ENCODE measurements at places on chromosomes 6 and 20.

- DNase-seq = no peak
Measured at GRCh38 chr6:27273783-27274182, 26.3 kb downstream of the PRSS16 start.

DNA sequence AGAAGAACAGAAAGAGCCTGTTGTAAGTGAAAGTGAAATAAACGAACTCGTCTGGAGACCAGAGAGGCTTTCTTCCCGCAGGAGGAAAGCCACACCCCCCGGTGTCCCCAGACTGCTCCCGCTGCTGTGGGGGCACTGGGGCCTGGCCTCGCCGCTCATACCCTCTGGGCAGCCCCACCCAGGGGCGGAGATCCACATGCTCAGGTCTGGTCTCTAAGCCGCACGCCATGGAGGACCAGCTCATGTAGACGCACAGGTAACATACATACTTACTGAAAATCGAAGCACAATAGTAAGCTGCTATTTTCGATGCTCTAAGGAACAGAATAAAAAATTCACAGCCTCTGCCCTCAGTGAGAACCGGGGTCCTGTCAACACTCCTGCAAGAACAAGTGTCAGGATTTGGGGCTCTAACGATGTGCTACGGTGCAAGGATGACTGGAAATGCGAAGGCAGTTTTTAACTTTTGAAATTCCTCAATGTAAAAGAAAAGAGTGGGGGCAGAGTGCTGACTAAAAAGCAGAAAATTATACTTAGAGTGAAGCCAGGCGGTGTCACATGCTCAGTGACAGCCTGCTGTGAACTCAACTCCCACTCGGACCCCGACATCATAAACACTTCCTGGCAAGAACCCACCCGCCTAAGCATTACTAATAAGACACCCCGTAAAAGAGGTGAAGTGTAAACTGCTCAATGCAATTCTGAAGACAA lies 110.5 kb downstream of the IRF4 start:
- DNase-seq = no peak

DNA sequence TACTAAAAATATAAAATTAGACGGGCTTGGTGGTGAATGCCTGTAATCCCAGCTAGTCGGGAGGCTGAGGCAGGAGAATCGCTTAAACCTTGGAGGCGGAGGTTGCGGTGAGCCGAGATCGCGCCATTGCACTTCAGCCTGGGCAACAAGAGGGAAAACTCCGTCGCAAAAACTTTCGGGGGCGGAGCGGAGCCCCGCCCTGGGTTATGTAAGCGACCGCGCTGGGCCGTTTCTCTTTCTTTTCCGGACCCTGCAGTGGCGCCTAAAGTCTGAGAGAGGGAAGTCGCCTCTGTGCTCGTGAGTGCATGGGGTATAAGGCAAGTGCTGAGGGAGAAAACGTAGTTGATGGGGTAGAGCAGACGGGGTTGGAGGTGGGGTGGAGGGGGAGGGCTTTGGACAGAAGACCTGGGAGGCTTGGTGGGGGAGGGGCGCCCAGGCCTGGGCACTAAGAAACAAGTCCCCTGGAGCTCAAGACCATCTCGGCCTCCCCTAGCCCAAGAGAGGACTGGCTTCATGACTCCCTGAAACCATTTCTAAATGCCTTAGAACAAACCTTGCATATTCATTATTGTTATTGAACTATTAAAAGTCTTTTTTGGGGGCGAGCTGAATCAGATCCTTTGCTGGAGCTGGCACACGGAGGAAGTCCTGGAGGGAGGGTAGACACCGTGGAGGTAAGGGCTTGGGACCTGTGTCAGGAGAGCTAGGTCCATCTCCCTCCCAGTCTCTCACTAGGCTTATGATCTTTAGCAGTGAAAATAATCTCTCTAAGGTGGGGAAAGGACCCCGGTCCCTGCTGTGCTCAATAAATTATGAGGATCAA lies 2.7 kb upstream of the MICA start:
- DNase-seq = no peak

- no peak for DNase-seq
Measured at GRCh38 chr6:14757418-14757817, 488.5 kb upstream of the JARID2 start.

DNA sequence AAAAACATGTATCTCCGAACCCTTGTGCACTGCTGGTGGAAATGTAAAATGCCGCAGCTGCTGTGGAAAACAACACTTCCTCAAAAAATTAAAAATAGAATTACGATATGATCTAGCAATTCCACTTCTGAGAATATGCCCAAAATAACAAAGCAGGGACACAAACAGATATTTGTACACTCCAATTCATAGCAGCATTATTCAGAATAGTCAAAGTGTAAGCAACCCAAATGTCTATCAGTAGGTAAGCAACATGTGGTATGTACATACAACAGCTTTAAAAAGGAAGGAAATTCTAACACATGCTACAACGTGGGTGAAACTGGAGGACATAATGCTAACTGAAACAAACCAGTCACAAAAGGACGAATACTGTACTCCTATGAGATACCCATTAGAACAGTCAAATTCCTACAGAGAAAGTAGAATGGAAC lies 5.7 kb upstream of the RAB5IF start:
- no peak for DNase-seq

GRCh38 chr6:128919412-128920180 lies 36.7 kb downstream of the LAMA2 start:
- no peak for DNase-seq

GRCh38 chr20:37781626-37782025 lies 87.8 kb downstream of the CTNNBL1 start:
- DNase-seq = no peak

DNA sequence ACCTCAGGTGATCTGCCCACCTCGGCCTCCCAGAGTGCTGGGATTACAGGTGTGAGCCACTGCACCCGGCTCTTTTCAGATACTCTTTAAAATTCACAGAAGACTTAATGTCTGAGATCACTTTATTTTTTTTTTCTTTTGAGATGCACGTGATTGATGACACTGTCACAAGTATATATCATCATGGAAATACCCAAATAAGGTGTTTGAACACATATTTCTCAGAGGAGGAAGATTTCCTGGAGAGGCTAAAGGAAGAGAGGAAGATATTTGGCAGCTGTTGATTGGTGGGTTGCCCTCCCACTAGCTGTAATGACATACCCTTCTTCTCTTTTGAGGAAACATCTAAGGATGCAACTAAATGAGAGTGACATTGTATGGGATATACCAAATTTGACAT lies 225.9 kb upstream of the CITED2 start:
- DNase-seq = no peak

DNA sequence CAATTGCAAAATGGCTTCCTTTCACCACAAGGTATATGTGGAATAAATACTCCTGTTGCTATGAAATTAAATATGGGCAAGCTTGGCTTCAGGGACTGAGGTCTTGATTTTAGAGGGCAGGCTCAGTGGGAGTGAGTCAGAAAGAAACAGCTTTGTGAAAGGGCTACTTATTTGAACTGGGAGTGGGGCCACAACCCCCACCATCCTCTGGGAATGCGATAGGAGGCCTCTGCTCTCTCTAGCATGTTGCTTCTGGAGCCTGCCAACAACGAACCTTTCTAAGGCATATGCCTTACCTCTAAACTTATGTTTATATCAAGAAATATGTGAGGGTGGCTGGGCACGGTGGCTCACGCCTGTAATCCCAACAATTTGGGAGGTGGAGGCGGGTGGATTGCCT lies 149.7 kb downstream of the LRRC1 start:
- no peak for DNase-seq

DNA sequence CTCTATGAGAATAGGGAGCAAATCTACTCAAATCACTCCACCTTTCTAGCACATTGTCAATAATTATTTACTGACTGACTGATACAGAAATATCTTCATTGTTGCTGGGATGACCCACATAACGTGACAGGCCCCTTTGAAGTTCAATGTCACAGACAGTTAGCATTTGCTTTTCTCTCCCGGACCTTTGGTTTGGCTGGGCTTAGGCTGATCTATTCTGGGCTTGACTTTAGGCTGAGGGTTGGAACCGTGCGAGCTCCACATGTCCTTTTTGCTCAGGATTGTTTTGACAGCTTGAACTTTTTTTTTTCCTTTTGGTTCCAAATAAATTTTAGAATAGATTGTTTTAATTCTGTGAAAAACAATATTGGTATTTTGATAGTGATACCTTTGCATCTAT lies 12.0 kb downstream of the ULBP3 start:
- DNase-seq = no peak

DNA sequence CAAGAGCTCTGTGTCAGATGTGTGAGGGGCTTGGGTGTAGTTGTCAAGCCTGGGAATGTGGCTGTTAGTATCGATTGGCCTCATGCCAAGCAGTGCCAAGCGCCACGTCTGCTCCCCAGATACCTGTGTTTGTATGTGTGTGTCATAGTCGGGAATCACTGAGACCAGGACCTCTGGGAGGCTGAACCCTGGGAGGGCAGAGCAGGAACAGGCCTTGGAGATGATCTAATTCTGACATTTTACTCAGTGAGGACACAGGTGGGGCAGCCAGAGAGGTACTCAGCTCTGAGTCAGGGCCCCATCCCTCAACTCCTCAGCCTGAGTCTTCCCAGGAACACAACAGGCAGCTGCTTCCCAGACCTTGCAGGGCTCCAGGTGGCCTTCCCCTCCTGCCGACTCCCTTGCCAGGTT lies 51.2 kb upstream of the FANCE start:
- DNase-seq = no peak
